ENCODE measurements at places on chromosomes 4 and X.

GRCh38 chrX:26376037-26376708, 160.2 kb downstream of the MAGEB5 start:
- no peak for DNase-seq

GRCh38 chr4:165986956-165987698, 114.1 kb downstream of the TLL1 start:
- no peak for DNase-seq

- no peak for DNase-seq
These were observed 722.5 kb upstream of the PRKX start for GRCh38 chrX:4435905-4436304.

DNA sequence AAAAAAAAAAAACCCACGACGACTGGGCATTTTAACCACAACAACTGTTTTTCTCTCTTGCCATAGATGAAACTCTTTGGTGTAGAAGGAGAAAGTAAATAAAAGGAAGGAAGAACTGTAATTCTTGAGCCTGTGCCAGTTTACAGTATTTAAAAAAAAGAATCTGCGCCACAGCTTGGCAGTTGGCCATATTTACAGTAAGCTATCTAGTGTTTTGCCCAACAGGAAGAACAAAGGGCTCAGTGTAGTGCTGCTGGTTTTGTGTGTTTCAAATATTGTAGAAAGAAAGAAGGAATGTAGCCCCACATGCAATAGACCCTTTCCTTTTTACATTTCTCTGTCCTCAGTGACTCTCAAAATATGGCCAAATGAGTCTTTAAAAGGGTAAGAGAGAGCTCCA, 66.1 kb downstream of the NR3C2 start:
- no peak for DNase-seq

- no peak for DNase-seq
These were observed 30.5 kb downstream of the RHOH start for GRCh38 chr4:40227284-40227683.

- no peak for DNase-seq
These were observed 95.8 kb upstream of the ELOVL6 start for GRCh38 chr4:110294165-110294564.

- no peak for DNase-seq
These were observed 2.1 kb upstream of the POF1B start for GRCh38 chrX:85381602-85382001.

DNA sequence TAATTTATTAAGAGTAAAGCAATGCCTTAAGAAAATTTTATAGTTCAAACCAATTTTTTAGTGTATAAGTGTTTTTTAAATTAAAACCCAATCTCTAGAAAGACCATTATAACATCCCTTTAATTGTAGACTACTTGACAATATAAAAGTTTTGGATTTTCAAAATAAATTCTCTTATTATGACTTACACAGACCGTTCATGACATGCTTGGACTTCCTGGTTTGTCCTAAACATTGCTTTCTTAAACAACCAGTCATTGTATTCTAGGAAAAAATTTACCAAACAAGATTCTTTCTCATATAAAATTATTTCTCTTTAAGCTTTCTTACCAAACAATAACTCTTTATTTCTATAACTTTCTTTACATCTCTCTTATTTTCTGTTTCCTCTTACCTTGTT, 49.0 kb upstream of the CXorf51A start:
- no peak for DNase-seq

DNA sequence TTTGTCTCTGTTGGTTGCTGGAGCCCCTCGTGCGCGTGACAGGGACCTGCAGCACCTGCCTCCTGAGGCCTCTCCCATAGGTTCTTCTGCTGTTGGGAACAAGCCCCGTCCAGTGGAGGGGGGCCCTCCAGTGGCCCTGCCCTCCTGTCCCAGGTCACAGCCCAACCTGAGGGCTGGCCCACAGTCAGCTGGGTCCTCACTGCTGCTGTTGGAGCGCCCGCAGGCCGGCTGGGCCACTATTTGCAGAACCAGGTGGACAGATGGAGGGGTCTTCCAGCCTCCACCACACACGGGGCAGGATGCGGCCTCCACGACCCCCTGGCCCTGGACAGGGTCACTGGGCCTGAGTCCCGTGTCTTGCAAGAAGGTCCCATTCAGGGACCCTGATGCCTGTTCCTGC, 51.4 kb upstream of the PSAPL1 start:
- DNase-seq: no peak

DNA sequence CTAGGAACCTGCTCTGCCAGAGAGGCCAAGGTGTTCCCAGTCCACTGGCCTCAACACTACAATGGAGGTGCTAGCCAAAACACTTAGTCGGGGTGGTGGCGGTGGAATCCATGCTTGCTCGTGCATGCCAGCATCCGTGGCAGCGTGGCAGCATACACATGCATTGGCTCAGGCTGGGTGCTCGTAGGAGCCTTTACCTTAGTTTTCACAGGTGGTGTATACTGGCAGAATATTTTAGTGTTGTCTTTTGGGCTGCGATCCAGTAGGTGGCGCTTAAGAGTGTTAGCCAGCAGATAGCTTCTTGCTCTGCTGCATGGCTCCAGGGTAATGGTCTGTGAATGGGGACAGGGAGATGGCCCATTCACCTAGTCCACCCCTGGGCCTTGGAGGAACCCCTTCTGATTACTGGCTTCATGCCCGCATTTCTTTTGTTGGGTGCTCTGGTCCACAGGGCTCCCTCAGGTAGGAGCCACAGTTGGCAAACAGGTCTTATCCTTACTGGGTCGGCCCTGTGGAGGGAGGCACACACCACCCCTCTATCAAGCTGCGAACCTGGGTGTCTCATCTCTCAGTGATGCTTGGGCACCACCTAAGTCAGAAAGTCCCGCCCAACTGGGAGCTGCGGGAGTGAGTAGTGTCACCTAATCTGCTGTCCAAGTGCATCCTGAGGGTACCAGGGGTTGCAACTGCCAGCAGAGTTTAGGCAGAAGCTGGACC, 40.0 kb downstream of the RIPPLY1 start:
- DNase-seq: no peak

GRCh38 chr4:85086721-85087120, 120.2 kb upstream of the WDFY3 start:
- no peak for DNase-seq

DNA sequence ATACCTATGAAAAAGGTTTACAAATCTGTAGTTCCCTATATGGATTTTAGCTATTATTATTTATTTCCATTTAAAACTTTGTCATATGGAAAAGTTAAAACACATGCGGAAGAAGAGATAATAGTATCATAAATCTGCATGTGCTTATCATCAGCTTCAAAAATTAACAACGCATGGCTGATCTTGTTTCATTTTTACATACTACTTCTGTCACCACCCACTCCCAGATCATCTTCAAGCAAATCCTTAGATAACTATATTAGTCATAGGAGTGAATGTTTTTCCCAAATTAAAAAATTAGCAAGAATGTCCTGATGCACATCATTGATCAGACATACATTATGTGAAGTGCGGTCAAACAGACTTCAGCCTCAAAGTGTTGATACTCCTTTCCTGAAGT, 24.6 kb upstream of the MOB1B start:
- no peak for DNase-seq

DNA sequence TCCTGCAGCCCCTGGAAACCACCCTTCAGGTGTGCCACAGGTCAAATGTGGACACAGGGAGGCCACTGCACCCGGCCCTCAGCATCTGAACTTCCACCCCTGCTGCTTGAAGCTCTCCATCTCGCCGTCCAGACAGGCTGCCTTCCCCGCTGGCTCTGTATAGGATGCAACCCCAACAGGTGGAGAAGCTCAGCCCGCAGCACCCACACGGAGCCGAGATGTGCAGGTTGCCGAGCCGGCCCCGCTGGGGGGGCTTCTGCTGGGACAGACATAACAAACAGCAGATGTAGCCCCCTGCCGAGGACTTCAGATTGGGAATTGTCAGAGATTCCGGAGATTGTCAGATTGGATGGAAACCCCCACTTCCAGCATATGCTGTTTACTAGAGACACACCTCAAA, 20.5 kb downstream of the TMEM187 start:
- no peak for DNase-seq

GRCh38 chr4:127084666-127085065, 548.1 kb upstream of the INTU start:
- DNase-seq: no peak

- DNase-seq: no peak
These were observed 54.8 kb downstream of the CASP6 start for GRCh38 chr4:109648266-109648996.

DNA sequence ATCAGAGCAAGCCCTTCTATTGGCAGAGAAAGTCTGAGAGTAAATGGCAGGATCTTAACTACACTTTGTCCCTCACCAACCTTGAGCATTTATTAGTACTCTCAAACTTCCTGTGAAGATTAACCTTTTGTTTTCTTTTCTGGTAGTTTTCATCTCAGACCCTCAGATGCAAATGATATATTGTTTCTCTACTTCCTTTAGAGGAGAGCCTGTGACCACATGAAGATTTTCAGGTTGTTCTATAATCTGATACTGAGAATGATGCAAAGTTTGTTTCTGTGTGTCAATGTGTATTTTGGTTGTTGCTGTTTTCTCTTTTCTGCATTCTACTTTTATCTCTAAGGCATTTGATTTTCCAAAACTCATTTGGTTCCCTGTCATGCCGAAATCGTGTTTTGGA, 165.8 kb upstream of the CYSLTR1 start:
- no peak for DNase-seq

DNA sequence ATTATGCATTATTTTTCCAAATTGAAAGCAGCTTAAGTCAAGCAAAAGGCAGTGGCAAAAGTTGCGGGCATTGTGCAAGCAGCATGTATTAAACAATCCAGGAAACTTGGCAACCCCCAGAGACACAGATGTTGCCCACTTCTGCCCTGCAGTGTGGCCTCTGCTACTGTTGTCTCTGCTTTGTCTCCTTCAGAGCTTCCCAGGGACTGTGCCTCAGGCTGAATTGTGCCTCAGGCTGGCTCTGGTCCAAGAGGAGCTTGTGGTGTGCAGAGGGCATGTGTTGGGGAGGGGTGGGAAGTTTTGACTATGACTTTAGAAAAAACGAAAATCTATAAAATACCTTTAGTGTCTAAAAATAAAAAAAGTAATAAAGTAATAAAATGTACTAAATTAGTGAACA, 201.4 kb downstream of the CCSER1 start:
- no peak for DNase-seq

DNA sequence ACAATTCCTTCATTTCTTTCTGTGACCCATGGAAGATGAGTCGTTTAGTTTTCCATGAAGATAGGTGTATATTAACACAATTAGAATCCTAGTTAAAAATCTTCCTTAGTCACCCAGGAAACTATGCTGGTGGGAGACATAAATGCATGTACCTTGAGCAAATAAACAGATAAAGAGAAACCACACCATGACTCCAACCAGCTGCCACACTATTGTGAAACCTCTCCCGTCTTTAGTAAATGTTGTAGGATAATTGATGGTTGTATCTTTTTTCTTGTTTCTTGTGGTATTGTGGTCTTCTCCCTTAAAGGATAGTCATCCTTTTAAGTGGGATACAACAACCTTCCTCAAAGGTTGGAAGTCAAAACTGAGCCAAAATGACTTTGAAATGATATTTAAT, 103.8 kb upstream of the LEF1 start:
- DNase-seq: no peak

GRCh38 chr4:188297873-188298272, 158.6 kb downstream of the TRIML1 start:
- DNase-seq: no peak

GRCh38 chr4:108619372-108620100, 840 bp upstream of the RPL34 start:
- DNase-seq: no peak

GRCh38 chrX:14028473-14028872, 1.2 kb downstream of the GEMIN8 start:
- no peak for DNase-seq

DNA sequence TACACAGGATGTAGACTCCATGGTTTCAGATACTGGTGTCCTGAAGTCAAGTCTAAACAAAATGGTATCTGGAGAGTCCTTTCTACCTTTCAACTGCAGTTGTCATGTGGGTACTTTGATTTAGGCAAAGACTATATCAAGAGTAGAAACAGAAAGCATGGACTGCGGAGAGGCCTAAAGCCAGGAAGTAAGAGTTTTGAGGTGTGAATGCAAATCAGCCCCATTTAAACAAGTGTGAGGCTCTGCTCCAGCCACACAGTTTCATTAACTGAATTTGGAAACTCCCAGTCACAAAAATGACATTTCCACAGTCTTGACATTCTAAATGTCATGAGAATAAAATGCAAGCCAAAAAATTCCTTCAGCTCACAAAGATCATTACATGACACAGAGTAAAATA, 87.2 kb upstream of the MCF2 start:
- no peak for DNase-seq

Measured in D721Med (cell line).